ENCODE measurements at places on chromosomes 13 and 19.

- DNase-seq = no peak
Observed at GRCh38 chr19:53865918-53866864, 1.5 kb upstream of the MYADM start.

DNA sequence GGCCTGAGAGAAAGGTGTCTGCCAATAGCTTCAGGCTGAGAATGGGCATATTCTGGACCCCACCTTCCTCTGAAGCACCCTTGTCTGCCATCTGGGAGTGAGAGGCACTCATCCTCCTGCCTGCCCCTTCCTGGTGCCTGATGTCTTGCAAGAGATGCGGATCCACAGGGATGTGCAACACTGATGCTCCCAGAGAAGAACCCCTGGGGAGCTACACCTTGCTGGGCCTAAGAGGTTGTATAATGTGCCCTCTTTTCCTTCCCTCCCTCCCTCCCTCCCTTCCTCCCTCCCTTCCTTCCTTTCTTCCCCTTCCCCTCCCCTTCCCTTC lies 34.6 kb downstream of the ADPRHL1 start:
- no peak for DNase-seq

- no peak for DNase-seq
Observed at GRCh38 chr13:29847501-29847983, 2.9 kb downstream of the UBL3 start.

DNA sequence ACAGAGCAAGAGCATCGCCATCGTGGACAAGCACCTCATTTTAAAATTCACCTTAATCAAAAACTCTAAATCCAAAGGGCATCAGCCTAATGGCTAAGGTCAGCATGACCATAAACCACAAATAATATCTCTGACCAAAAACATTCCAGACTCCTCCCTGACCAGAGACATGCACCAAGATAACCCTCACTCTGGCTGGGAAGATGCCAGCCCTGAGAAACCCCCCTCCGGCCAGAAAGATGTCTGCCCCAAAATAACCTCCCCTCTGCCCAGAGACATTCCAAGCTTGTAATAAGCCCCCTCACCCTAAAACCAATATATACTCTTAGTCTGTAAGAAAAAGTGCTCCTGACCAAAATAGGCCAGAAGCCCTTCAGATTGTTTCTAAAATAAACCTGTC lies 61.7 kb downstream of the ZNF44 start:
- DNase-seq = no peak

GRCh38 chr13:35470671-35471661 lies 5.5 kb downstream of the MAB21L1 start:
- no peak for DNase-seq

- peak; percentile 83 for DNase-seq
Observed at GRCh38 chr19:42279902-42280814, 11.1 kb downstream of the CIC start.

GRCh38 chr19:42191330-42191729 lies 26.1 kb downstream of the DEDD2 start:
- DNase-seq = no peak

GRCh38 chr19:19475849-19476828 lies 39.2 kb downstream of the TSSK6 start:
- DNase-seq = no peak

DNA sequence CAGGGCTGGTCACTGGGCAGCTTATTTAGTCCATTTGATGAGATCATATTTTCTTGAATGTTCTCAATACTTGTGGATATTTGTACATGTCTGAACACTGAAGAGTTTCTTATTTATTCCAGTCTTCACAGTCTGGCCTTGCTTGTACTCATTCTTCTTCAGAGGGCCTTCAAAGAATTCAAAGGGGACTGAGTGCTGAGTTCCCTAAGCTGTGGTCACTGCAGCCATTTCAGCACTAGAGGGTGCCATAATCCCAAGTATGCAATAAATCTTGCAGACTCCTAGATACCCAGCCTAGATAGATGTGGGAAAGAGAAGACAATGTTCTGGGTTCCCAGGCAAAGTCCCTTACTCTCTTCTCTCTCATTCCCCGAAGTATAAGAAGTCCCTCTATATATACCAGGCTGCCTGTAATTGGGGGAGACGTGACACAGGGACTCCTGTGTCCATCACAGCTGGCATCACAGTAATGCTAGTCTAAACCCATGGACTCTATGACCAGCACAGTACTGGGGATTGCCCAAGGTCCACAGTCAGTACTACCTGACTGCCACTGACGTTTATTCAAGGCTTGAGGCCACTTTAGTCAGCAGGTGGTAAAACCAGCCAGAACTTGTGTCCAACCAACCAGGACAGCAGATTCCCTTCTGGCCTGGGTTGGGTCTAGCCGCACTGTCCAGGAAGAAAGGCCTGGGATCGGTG lies 8.9 kb upstream of the VN1R1 start:
- DNase-seq = no peak

- DNase-seq = no peak
Observed at GRCh38 chr19:40150170-40150569, 41.1 kb upstream of the MAP3K10 start.

- no peak for DNase-seq
Observed at GRCh38 chr13:78770601-78771000, 111.6 kb upstream of the OBI1 start.

DNA sequence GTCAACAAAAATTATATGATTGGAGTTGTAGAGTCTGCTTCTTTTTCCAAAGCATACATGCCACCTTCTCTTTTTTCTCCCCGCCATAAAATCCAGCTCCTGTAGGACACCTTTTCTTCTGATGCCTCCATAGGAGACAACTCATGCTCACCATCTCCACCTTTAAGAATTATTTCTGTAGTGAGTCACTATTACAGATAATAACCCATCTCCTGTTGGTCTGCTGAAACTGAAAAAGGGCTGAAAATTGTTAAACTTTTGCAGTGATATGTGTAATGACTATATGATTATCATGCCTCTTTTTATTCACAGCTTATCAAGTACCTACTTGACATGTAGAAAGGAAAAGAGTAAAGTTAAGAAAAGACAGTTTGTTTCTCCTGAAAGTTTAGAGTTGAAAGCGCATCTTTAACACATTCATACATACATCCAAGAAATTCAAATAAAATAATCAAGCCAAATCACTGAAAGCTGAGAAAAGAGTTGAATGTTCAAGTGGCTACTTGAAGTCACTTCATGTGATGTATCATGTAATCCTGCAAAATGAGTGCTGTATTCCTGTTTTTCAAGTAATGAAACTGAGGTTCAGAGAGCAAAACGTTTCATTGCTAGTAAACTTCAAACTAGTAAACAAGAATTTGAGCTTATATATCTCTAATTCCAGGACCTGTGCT lies 35.5 kb upstream of the LPAR6 start:
- DNase-seq = no peak
